ENCODE measurements at places on chromosomes 1 and 21.

GRCh38 chr1:156579472-156579871 lies at the start of gene TTC24:
TTC24 (plus strand) TSS chr1:156579723; CDS start chr1:156581365, 1,642 bp downstream.
- DNase-seq, result peak; percentile 93

GRCh38 chr1:9699361-9699760 lies 47.8 kb downstream of the PIK3CD start:
- no peak for DNase-seq

GRCh38 chr1:208942394-208943130 lies 641.0 kb upstream of the CAMK1G start:
- DNase-seq, result no peak

DNA sequence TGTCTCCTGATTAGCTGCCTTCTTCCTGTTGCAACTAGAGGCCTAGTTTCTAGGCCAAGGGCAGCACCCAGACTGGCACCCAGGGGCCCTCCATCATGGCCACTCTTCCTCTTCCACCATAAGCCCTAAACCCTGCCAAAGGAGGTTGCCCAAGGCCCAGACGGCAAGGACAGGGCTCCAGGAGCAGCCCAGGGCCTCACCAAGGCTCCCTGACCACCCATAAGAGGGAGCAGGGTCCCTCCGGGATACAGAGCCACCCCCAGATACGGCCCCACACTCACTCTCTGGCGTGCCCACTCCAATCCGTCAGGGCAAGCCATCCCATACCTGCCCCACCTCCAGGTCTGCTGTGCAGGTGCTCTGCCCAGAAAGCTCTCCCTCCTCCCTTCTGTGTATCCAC lies 79.9 kb downstream of the ITPKB start:
- no peak for DNase-seq

- no peak for DNase-seq
These were observed 39.8 kb upstream of the SYNC start for GRCh38 chr1:32742199-32742947.

DNA sequence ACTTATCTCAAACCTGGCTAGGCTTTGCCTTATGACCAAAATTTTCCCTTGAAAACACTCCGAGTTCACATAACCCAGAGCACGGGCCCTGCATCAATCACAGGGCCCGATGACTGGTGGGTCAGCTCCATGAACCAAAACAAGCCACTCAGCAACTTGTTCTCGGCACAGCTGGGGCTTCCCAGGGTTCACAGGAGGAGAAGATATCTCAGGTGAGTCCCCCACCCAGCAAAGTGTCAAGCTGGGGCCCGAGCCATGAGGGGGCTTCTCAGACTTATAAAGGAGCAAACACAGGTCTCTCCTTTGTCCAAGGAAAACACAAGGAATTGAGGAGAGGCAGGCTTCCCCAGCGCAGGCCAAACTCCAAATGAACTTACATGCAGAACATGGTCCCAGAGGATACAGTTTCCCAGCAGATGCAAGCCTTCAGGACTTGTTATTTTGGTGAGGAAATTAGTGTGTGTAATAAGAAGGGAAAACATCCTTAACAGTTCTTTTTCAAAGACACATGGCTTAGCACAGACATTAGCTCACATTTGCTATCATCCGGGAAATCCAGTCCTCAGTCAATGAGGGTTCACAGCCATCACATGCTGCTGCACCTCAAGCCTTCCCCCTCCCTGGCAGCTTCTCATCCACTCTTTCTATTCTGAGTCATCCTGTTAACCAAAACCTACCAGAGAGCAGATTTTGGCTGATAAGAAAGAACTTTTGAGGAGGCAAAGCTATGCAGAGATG lies 98.1 kb upstream of the NFIA start:
- no peak for DNase-seq

DNA sequence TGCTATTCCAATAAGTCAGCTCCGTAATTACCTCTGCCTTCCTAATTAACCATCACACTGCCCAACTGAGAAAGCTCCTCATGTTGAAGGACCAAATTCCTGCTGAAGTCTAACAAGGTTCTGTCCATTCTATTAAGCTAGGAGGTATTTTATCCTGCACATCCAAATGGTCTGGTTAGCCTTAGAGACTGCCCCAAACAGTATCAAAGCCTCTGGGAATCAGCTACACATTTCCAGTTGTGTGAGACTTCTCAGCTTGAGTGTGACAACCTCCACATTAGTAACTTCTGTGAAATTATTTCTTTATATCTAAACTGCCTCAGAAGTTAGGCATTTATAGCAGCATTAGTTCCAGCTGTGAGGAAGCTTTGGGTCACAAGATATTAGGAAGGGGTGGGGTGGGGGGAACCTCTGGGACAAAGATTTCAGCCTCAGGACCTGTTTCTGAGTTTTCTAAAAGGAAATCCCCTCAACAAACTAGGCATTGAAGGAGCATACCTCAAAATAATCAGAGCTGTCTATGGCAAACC lies 150.5 kb upstream of the DUSP10 start:
- DNase-seq, result no peak

GRCh38 chr1:28056129-28056925 lies 32.1 kb downstream of the EYA3 start:
- DNase-seq, result no peak

DNA sequence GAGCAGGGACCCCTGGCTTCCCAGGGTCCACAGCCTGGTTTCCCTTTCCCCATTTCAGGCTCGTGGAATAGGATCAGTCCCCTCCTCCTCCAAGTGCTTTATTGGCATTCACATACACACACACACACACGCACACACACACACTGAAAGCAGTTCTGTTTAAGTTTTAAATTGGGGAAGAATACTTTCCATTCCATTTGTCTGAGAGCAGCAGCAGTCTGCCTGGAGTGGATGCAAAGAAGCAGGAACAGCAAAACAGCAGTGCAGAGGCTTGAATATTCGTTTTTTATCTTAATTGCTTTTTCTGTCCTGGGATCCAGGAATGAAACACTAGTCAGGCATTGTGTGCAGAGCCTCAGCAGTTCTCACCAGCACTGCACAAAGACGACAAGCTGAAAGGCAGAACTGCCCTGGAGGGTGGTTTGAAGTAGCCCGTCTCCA lies 7.1 kb downstream of the CYB561D1 start:
- DNase-seq, result no peak

DNA sequence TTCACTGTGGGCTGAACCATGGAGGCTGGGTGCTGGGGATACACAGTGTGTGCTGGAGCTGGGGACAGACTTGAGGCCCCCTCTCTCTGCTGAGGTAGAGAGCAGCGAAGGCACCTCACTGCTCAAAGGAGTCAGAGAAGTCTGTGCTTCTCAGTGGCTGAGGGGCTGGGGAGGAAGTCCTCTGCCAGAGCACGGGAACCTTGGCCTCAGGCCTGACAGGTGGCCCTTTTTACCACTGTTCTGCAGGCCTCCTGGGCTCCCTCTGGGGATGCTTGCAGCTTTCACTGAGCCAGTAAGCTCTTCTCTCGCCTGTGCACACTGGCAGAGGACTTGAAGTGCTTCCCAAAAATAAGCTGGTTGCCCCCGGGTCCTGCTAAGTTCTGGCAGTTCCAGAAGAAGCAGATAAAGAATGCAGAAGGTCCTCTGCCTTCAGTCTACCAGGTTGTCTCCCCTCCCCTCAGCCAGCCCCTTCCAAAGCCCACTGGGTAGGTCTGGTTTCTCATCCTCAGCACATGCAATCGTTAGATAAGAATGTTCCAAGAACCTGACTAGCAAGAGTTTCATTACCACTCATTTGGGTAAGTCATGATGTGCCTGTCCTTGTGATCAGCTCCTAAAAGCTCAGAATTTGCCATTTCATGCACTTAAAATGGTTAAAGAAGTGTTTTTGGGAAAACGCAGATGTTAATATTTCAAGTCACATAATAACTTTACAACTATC lies 53.9 kb downstream of the TENT5C start:
- no peak for DNase-seq

GRCh38 chr1:16082283-16083038 lies 9.0 kb upstream of the FAM131C start:
- peak; percentile 53 for DNase-seq

GRCh38 chr1:98034505-98034904 lies 113.7 kb upstream of the DPYD start:
- peak; percentile 49 for DNase-seq

- DNase-seq, result no peak
These were observed 414.2 kb upstream of the C1orf87 start for GRCh38 chr1:60487565-60488345.

DNA sequence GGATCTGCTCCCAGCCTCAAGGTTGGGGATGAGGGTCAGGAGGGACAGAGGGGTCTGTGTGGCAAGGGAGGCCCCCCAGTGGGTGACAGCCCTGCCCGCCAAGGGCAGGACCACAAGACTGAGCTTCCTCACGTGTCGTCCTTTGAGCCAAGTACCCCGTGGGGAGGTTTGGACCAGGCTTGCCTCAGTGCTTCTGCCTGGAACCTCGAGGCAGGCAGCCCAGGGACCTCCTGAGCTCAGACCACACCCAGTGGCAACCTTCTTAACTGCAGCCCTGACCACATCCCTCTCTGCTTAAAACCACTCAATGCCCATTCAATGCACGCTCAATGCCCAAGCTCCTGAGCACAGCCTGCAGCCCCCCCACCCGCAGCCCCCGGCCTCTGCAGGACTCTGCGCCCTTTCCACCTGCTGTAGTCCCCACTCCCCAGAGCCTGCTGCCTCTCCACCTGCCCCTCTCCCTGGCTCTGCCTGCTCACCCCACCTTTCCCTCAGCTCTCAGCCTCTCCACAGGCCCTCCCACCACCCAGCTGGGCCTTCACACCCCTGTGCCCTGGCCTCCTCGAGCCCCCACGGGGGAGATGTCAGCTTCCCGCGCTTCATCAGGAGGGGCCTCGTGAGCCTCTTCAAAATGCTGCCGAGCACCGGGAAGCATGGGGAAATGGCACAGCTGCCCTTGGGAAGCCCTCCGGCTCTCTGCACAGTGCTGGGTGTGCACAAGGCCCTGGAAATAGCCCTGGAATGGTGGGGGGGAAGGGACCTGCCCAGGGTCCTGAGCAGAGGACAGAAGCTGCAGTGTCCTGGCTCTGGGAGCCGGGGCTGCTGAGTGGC lies 129.3 kb upstream of the VAMP3 start:
- no peak for DNase-seq

GRCh38 chr1:99457381-99458165 lies 188.3 kb upstream of the PALMD start:
- no peak for DNase-seq

- DNase-seq, result no peak
These were observed 36.0 kb upstream of the TENT5C start for GRCh38 chr1:117569856-117570255.

GRCh38 chr1:169697755-169698154 lies 13.7 kb downstream of the SELL start:
- no peak for DNase-seq

DNA sequence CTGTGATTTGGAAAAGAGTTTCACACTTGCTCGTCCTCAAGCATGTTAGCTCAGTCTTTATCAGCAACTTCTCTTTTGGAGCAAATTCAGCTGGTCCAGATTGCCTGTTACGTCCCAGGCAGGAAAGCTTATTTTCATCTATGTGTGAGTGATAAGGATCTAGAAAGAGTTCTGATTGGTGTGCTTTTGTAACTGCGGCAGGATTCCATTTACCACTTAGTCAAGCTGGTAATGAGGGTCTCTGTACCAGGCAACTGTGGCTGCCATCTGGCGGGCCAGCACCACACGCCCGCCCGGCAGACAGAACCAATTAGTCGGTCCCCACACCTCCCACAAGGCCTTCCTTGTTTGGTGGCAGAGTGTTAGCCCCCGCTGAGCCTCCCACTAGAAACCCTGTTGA lies 21.0 kb downstream of the C1orf87 start:
- peak; percentile 95 for DNase-seq

GRCh38 chr1:167898578-167899222 lies 15.2 kb downstream of the ADCY10 start:
- no peak for DNase-seq

GRCh38 chr1:60621368-60621851 lies 461.0 kb upstream of the NFIA start:
- no peak for DNase-seq

DNA sequence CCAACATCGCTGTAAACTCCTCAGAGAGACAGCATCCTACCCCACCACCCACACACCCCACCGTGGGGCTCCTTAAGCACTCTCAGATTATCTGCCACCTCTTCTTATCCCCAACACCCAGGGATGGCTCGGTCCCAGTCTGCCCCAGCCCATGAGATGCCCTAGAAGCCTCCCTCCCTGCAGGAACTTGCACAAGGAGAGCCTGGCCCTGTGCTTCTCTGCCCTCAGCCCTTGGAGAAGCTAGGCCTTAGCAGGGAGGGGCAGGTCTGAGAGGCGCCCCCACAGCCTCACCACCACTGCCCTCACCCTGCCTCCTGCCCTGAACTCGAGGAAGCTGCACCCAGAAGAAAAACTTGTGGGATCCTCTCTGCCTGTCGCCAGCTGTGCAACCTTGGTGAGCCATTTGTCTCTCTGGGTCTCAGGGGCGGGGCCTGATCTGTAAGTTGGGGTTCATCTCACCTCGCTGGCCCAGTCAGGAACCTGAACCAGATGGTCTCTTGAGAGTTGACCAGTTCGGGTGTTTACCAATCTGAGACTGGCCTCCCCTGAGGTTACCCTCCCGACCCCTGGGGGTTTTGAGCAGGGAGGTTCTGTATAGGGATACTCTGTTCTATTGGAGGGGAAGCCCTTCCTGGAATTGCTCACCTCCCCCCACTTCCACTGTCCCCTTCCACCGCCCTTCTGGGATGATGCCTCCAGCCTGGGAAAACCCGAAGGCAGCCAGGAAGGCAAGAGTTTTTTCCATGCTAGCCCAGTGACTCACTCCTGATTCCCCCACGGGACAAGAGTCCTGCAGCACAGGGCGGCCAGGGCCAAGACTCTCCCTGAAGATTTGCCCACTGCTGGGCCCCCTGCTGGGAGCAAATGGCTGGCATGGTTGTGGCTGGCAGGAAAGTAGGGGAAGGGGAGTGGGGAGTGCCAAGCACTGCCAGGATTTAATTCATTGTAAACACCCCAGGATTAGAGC lies at the start of gene S100A3:
TSS of gene S100A3 (minus strand) at position 537 of the 967 bp plus-strand sequence. CDS start 773 bp downstream, outside the sequence.
- no peak for DNase-seq

DNA sequence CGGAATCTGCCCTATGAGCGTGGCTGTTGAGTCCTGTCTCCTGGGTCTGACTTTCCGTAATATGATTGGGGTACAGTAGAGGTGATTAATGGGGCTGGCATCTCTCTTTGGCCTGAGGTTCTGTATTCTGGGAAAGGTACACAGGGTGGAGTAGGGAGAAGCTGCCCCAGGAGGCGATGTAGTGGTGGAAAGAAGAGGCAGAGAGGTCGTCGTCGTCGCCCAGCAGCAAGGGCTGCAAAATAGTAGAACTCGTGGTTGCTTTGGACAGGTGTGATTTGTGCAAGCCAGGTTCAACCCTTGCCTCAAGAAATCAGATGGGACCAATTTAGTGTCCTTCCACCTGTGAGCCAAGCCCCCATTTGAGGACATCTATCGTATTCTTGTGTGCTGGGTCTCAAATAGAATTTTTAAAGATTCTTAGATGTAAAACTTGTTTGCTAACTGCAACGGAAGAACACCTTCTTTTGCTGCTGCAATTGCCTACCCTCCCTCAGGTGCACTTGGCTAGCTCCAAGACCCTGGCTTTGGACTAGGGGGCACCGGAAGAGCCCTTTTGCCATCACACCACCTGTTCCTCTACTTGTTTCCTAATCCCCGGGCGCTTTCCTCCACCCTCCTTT lies 1.3 kb upstream of the HMGN2 start:
- DNase-seq, result peak; percentile 91

GRCh38 chr1:174954671-174955669 lies 44.8 kb upstream of the CACYBP start:
- DNase-seq, result peak; percentile 39

- DNase-seq, result no peak
These were observed 244.4 kb downstream of the NFIA start for GRCh38 chr1:61326713-61327112.

All from NCI-H524 (cell line).